Ascending aorta (tissue), 2 donors: ENCODE measurements at places on chromosomes 2 and 18.
A peak's percentile ranks its signal among the peaks of the same experiment; 100 is the strongest.

DNA sequence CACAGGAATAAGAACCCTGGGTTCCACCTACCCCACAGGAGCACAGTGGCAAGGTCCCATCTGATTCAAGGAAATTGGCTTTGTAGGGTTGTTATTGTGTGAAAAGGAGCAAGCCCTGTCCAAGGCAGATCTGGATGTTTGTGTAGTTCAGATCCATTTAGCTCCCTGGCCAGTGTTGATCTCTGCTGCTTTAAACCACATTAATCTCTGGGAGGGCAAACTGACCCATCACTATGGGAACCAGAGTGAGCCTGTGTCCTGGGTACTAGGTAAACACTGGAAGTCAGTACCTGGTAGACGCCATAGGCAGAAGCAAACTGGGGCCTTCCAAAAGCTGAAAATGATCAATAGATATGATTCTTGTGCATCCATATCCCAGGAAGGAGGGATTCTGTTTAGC lies 271.5 kb upstream of the EPAS1 start:
- no peak for DNase-seq

- no peak for DNase-seq
Measured at GRCh38 chr2:168584911-168585310, 128.8 kb downstream of the CERS6 start.

- DNase-seq, result peak; percentile 53
Measured at GRCh38 chr2:231677632-231678104, 30.7 kb upstream of the PTMA start.

GRCh38 chr2:26178746-26179436 lies 6.0 kb downstream of the GAREM2 start:
- DNase-seq, result no peak

GRCh38 chr2:160275656-160276055 lies 75.6 kb upstream of the ITGB6 start:
- no peak for DNase-seq

- DNase-seq, result no peak
Measured at GRCh38 chr2:148201075-148202004, 180.4 kb downstream of the MBD5 start.

DNA sequence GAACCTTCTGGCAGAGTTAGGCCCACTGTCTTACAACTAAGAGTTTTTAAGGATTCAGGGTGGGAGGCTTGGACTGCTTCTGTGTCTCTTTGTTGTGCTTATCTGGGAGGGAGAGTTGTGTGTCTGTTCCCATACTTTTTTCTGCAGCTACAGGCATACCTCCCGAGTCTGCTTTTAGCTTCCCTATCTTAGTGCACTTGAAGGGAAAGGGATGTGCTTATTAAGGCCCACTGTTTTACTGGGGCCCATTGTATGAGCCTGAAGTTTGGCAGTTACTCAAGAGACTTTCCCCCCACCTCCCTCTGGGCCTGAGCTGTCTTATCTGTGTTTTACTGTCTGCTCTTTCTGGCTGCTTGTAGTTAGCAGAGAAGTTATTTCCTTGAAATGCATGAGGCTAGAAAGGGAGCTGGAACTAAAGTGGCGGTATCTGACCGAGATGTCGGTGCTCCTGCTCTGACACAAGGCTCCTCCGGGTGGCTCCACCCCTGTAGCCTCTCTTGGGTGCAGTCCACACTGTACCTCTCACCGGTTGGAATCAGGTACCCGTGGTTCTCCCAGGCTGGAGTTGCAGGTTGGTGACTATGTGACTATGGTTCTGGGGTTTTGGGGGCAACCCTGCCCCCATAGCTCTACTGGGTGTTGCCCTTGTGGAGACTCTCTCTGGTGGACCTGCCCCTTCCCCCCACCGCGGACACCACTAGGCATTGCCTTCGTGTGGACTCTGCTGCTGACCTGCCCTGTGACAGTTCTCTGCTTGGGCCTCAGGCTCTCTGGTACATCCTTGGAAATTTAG lies 12.9 kb downstream of the UBR3 start:
- no peak for DNase-seq

- no peak for DNase-seq
Measured at GRCh38 chr18:48973731-48974130, 23.0 kb upstream of the SMAD7 start.

GRCh38 chr2:75055820-75056675 lies 97.6 kb downstream of the POLE4 start:
- DNase-seq, result no peak

DNA sequence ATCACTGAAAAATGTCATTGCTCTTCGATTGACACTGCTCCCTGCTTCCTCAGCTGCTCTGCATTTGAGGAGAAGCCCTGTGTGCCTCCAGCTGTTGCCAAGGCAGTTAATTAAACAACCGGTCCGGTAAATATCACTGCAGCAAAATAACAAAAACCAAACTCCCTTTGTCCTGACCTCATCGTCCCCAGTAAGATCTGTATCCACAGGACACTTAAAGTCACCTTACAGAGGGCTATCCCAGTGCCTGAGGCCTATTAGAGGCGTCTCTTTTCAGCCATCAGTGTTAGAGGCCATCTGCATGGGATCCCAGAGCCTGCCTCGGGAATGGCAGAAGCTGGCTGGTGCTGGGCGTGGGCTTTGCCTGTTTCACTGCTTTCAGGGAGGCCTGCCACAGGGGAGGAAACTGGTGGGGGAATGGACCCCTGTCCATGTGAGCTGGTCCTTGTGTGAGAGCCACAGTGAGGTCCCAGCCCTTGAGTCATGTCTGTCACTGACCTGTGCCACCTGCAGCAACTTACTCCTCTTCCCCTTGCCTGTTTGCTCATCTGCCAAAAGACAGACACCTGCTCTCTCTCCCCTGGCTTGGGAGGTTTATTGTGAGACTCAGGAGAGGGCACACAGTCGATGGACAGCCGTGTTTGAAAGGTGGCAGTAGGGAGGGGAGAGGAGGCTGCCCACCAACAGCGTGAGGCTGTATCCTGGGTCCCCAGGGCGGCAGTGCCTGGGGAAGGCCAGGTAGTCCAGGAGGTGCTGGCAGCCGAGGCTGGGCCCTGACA lies 117.7 kb upstream of the MCFD2 start:
- no peak for DNase-seq
